Pulmonary artery endothelial cell (primary cell): ENCODE measurements at places on chromosomes 7 and 10. TPM values are rescaled to one million over a fixed set of nuclear protein-coding genes. Genes with fewer than 3 reads are reported as not detected.

Gene SLC18A3
- total RNA-seq = not detected in 2 replicates

Gene H2BK1
- total RNA-seq = not detected in 2 replicates

Gene GRM3
- not detected in 2 replicates for total RNA-seq

Gene SPDYE16
- 0.28 TPM in 1 of 2 replicates, not detected in the other for total RNA-seq

Gene SHH
- 0.20 TPM in 1 of 2 replicates, not detected in the other for total RNA-seq

Gene ZPBP
- total RNA-seq = not detected in 2 replicates
